ENCODE measurements at places on chromosomes 7 and 10.

- DNase-seq, result no peak
Observed at GRCh38 chr10:74898201-74898976, 72.0 kb downstream of the KAT6B start.

DNA sequence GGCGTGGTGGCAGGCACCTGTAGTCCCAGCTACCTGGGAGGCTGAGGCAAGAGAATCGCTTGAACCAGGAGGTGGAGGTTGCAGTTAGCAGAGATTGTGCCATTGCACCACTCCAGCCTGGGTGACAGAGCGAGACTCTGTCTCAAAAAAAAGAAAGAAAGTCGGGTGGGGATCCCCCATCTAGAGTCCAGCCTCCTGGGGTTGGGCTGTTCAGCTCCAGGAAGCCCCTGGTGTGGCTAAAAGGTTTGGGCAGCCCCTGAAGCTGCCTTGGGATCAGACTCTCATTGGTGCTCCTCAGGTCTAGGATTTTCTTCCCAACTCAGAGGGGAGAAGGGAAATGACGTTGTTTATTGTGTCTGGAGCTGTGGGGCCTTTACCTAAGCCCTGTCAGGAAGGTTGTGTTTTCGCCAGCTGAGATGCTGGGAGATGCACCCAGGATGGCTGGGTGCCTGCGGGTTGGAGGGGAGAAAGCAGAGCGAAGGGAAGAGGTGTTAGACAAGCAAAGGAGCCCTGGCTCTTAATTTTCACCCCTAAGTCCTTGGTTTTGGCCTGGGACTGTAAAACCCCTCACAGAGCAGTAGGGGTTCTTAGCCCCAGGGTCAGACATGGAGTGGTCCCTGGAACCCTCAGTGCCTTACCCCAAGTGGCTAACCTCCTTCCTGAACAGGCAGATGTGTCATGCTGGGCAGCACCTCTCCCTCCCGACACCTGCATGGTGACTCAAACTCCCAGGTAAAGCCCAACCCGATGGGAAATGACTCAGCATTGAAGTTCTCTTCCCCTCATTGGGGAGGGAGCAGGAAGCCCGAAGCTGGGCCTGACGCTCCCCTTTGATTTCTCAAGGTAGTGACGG lies 21.1 kb downstream of the PLAU start:
- no peak for DNase-seq

GRCh38 chr10:48504141-48504885 lies 100.6 kb downstream of the ARHGAP22 start:
- no peak for DNase-seq

DNA sequence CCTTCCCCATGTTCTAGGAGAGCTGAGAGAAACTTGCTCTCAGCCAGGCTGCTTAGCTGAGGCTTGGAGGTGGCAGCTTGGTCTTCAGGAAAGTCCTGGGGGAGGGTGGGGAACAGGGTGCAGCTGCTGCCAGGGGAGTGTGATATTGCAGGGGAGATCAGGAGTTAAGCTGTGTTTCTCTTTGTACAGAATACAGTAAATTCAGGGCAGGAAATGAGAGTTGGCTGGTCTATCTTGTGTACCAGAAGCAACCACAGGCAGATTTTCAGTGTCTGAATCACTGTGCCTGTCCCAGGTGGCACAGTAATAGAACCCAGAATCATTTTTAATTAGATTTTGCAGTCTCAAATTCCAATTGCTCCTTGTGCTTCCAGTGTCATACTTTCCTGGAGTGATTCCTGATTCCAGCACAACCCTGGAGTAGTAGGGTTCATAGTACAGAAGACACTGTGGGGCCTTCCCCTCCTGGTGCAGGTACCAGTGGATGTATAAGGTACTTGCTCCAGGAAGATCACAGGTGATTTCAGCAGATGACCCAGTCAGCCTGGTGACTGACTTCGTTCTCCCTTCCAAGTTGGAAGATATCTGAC lies 94.0 kb upstream of the TARP start:
- no peak for DNase-seq

DNA sequence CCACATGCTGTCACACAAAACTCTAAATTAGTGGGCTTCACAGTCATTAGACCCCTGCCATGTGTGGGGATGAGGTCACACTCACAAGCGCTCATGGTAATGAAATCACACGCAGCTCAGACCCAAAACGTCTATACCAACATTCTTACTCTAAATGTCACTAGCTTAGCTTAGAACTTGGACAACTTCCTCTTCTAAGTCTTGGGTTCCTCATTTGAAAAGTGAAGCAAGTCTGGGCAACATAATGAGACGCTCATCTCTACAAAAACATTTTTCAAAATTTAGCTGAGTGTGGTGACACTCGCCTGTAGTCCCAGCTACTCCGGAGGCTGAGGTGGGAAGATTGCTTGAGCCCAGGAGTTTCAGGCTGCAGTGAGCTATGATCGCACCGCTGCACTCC lies 92.7 kb upstream of the MACROH2A2 start:
- DNase-seq, result no peak

DNA sequence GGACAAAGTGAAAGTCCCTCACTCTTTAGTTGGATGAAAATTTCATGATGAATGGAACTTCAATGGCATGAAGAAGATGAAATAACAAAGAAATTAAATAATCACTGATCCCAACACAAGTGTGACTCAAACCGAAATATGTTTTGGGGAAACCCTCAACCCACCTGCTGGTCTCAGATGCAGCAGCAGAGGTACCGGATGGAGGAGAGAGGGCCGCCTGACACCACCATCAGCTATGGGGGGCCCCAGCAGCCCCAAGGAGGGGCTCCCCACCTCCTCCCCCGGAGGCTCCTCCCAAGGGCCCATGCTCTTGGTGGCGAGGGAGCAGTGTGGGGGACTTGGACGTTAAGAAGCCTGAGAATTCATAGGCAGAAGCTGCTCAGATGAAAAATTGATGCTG lies 137.2 kb upstream of the ADARB2 start:
- no peak for DNase-seq

DNA sequence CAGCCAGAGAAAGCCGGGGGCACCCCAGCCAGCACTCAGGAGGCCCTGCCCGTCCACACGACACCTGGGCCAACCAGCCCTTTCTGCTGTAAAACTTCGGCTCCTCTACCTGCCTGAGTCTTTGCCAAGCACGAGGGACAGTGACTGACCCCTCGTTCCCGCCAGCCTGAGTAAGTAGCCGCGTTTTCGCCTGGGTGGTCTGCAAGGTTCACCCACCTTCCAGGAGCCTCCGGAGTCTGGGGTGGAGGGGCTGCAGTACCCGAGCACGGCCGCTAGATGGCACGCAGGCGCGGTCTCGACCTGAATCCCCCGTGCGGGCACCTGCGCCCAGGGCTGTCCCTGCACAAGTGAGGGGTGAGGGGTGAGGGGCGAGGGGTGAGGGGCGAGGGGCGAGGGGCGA lies 192.7 kb downstream of the PTPRN2 start:
- DNase-seq, result no peak

DNA sequence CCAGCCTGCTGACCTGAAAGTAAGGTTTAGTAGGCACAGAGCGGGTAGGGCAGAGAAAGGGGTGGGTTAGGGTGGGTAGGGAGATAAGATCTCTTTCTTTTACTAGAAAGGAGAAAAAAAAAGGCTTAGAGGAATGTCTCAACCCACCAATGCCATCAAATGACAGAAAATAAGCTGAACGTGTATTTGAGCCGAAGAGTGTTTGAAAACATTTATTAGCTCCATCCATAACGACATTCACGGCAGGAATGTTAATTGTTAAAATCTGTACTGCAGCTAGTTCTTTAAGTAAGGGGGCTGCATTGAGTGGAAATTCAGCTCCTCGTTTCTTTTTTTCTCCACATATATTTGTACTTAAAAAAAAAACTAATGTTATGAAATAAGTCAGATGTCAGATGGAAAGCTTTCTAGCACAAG lies 63.7 kb upstream of the ARID5B start:
- DNase-seq, result peak; percentile 47

DNA sequence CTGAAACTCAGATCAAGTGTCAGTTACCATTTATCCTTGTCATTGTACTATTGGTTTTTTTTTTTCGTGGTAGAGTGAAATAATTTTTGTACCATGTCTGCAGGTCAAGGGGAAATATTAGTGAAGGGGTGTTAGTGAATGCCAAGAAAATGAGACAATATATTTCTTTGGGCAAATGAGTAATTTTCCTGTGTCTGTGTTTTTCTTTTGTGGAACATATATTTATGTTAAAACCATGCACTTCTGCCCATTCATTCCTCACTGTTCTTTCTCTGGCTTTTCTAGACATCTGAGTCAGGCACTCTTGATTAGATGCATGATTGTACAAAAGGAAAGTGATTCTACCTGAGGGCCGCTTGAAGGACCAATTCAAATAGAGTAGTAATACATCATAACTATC lies 161.6 kb downstream of the BICC1 start:
- peak; percentile 32 for DNase-seq

DNA sequence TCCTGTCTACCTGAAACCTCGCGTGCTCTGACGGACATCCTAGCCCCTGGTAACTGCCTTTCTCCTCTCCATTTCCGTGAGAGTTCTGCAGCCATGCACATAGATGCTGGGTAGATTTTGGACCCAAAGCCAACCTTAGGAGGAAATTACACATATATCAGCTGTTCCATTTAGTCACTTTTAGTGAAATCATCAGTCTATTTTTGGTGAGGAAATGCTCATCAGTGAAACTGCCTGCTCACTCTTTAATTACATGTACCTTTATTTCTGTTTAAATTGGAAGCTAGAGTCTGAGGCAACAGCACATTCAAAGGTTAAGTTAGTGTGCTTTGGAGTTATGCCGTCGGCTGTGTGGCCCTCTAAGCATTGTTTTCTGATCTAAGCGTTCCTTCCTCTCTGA lies 231.3 kb downstream of the WDR37 start:
- DNase-seq, result no peak

DNA sequence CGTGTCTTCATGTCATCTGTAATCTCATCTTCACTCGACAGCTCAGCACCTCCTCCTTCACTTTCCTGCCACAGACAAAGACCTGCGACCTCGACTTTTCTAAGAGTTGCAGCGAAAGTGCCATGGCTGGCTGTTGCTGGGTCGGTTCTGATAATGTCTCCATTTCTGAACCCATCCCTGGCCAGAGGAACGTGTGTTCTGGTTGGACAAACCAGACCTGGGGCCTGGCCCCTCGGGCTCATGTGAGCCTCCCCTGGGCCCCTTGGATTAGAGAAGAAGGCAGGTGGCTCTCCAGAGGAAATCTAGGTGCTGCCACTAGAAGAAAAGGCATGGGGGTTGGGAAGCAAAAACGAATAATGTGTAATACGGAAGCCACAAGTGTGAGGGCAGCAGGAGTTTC lies 273.7 kb downstream of the GLRX3 start:
- DNase-seq, result no peak

- peak; percentile 74 for DNase-seq
Observed at GRCh38 chr7:158740657-158741293, 36.2 kb upstream of the NCAPG2 start.

DNA sequence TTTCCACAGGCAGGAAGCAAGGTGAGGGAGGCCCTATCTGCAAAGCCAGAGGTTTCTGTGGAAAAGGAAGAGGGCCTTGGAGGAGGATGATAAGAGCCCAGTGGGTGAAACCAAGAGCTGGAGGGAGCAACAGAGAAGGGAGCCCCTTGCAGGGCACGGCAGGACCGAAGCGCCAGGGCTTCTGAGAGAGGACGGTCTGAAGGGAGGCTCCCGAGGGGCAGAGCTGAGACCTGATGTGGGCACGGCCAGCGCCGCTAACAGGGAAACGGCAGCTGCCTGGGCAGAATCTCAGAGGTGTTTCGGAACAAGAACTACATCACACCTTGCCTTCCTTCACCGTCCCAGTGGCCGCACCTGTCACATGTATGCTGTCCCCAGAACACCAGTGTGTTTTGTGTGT lies 144.3 kb upstream of the ADARB2 start:
- DNase-seq, result no peak

DNA sequence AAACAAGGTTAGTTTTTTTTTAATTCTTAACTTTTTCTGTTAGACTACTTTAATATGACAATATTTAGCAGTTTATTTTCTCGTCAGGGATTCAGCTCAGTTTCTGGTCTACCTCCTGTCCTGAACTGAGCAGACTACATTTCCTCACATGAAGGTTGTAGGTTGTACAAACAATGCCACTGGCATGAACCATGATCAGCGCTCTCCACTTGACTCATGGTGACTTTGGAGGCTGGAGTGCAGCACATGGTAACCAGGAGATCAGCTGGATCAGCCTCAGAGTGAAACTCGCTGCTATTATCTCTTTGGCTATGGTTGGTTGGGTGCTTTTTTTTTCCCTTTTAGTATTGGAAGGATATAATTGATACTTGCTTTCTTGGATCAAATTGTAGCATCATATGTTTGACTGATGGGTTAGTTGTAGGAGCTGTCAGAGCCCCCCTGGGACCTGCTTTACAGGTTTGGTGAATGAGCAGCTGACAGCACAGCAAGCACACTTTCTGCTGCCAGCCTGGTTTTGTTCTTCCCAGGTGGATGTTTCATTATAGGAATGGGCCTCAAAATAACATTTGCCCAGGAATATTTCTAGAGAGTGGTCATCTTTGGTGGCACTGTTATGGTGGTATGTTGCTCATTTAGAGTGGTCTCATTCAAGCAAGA lies 556.4 kb downstream of the AUTS2 start:
- DNase-seq, result no peak

DNA sequence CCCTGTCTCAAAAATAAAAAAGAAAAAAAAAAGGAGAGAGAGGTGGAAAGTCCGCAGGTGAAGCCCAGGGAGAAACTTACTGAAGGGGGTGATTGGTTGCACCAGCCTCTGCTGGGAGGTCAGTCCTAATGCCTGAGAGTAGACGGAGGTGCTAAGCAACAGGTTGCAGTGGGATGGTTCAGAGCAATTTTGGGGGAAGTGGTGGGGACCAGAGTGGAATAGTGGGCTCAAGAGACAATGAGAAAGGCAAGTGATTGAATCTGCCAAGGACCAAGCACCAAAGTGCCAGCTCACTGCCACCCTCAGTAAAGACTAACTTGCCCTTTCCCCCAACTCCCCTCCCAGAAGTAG lies 90.2 kb upstream of the GTF2I start:
- no peak for DNase-seq

DNA sequence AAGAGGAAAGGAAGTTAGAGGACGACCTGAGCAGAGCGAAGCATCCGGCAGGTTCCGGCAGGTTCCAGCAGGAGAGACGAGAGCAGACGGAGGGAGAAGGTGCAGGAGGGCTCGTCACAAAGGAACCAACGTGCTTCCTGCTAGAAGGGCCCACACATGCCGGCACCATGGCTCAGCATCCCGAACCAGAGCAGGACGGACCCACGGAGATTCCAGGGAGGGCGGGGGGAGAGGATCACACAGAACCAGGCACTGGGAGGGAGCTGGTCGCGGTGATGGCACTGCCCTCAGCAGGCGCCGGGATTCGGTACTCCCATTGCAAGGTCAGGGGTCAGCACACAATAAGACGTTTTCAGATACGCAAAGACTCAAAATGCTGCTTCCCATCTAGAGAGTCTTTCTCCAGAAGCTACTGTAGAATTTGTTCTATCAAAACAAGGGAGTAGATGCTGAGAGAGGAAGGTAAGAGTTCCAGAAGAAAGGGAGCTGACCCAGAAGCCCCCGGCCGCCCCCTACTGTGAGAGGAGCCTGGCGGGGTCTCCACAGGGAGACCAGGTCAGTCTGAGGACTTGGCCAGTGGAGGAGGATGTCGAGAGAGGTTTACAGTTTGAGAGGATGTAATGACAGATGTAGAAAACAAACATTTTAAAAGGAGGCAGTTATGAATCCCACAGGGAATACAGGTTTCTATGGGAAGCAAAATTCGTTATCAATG lies 23.6 kb upstream of the PWWP2B start:
- DNase-seq, result no peak

GRCh38 chr10:31268444-31269303 lies 50.3 kb upstream of the ZEB1 start:
- no peak for DNase-seq

GRCh38 chr7:1090686-1091643 lies 3.1 kb downstream of the GPER1 start:
- peak; percentile 13 for DNase-seq

GRCh38 chr7:80318081-80318480 lies 183.4 kb downstream of the GNAI1 start:
- DNase-seq, result no peak

All from EL (cell line).